ENCODE measurements at places on chromosomes 5 and 9.

DNA sequence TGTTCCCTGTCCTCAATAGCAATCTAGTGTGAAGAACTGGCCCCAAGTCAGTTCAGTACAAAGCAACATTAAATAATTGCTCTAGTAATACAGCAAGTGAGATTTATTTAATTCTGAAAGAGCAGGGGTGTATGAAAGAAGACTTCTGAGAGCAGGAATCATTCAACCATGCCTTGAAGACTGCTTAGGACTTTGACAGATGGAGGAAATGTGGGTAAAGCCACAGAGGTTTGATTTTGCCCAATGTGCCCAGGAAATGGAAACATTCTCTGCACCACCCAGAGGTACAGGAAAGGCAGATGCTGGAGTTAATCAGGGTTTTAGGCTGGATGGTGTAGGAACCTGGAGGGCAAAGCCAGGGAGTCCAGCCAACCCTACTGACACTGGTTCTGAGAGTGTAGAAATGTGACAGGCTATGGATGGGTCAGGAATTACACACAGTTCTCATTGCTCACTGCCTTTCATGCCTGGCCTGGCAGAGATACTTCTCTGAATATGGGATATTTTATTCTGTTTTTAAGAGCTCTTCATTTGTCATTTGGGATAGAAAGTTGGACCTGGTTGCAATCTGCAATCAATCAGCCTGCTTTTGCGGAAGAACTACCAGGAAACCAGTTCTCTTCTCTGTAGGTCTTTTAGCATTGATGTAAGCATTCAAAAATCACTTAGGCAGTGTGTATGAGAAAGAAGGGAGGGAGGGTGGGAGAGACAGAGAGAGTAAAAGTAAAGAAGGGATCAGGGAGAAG, 88.3 kb downstream of the BRINP1 start:
- no peak for DNase-seq

DNA sequence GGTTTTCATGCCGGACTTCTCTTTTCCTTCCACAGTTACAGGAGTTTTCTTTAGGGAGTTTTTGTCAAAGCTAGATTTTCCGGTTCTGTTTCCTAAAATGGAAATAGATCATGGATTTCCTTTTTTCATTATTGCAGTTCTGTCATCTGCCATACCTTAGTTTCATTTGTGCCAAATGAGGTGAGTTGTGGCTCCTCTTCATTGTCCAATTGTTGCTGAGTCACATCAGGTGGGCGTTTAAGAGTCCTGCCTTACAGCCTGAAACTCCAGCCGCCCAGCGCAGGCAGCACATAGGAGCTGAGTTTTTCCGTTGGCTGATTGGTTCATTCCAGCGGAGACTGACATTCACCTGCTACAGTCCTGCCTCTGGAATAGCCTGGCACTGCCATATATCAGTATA, 14.1 kb downstream of the SLC25A25 start:
- DNase-seq: no peak

DNA sequence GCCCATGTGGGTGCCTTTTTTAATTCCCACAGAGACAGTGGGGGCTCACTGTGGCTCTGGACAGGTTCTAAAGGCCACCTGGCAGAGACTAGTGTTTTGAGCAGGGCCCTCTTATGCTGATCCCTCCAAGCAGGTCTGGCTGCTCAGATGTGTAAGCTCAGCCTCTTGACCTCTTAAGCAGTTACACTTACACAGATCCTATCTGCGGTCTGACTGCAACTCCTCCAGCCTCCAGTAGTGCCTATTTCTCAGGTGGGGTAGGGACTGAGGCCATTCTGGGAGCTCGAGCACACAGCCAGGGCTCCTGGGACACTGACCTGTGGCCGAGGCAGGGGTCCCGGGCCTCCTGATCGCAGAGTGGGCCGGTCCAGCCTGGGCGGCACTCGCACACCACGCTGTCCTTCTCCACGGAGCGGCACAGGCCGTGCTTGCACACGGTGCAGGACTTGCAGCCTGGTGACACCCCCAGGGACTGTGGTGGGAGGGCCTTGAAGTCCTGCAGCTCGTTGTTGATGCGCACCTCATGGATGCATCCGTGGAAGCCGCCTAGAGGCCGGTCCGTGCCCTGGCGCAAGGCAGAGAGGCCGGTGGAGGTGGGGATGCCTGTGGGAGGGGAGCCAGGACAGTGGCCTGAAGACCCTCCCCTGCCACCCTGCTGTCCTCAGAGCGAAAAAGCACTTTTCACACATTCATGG, 91.9 kb upstream of the PANK3 start:
- DNase-seq: no peak

- peak; percentile 67 for DNase-seq
Measured at GRCh38 chr5:139392678-139393496, 2.0 kb downstream of the PROB1 start.

DNA sequence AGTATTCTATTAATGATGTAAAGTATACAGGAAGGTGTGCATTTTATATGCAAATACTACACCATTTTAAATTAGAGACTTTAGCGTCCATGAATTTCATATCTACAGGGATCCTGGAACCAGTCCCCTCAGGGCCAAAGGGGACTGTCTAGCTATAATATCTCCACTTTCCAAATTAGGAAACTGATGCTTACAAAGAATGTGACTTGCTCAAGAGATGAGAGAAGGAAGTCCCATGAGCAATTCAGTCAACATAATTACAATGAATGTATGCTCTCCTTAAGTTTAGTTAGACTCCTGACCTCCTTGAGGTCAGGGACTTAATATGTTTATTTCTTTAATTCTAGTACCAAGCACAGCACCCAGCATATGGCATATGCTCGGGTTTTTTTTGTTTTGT, 23.7 kb downstream of the NIPBL start:
- DNase-seq: peak; percentile 15

DNA sequence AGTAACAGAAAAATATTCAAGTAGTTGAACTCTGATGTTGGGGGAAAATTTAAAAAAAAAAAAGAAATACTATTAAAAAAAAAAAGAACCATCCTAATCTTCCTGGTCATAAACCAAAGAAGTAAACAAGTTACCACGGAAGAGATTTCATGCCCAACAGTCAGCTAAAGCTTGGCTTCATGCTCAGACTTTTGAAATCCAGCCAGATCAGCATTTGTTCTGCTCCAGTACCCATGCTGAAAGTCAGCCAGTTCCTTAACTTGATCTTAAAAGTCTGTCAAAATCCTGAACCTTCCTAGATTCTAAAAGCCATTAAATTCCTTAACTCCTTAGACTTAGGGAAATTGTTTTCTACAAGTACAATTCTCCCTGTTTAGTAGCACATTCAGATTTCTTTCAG, 908.7 kb upstream of the CDH9 start:
- no peak for DNase-seq

- DNase-seq: no peak
Measured at GRCh38 chr9:123470121-123470782, 114.3 kb downstream of the CRB2 start.

DNA sequence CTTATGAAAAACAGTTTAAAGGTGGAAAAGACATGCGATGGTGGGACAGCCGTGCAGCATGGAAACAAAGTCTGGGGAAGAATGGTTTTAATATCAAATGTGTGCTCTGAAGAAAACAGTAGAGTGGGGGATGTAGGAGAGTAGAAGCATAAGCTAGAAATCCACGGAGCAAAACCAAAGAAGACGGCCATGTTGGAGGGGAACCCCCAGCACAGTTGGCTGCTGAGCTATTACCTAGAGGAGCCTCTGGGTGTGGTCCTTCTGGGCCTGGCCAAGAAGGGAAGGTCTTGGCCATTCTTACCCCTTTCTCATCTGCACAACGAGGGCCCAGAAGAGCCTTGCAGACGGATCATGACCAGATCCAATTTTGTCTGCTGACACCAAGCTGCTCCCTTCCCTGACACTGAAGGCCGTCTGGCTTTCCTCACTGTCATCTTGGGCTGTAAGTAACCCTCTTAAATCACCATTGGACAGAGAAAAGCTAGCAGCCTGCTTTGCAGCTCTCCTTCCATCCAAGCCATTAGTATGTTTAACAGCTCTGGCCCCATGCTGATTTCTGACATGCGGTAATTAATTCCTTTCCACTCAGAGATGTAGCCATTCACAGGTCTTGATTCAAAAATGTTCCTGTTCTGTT, 189.5 kb downstream of the SEC61B start:
- DNase-seq: peak; percentile 26

GRCh38 chr9:136300866-136301265, 3.0 kb downstream of the CCDC187 start:
- DNase-seq: no peak

GRCh38 chr9:92404042-92404836, at the start of gene OGN:
Gene OGN, minus strand, starts transcription at chr9:92404578. Its CDS starts 1,171 bp downstream, at chr9:92403407.
- DNase-seq: peak; percentile 38

GRCh38 chr5:137393196-137393993, 105.7 kb downstream of the SPOCK1 start:
- DNase-seq: no peak

- peak; percentile 69 for DNase-seq
Measured at GRCh38 chr9:68493958-68494577, 46.6 kb downstream of the TMEM252 start.

DNA sequence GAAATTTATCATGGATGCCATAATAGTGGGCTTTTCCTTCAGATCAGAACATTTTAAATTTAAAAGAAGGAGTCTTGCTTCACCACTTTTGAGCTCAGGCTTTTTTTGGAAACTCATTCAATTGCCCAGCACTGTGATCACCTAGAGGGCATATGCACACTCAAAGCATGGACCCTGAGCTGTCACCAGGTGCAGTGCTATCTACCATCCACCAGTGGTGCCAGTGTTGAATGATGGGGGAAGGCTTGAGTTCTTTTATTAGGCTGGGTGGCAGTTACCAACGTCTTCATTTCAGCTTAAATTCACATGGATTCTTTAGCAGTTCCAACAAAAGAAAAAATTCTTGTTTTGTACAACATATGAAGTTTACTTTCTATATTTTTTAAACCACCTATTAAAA, 164.1 kb downstream of the CFAP90 start:
- no peak for DNase-seq

- no peak for DNase-seq
Measured at GRCh38 chr9:108258640-108259039, 597.1 kb downstream of the ACTL7B start.

DNA sequence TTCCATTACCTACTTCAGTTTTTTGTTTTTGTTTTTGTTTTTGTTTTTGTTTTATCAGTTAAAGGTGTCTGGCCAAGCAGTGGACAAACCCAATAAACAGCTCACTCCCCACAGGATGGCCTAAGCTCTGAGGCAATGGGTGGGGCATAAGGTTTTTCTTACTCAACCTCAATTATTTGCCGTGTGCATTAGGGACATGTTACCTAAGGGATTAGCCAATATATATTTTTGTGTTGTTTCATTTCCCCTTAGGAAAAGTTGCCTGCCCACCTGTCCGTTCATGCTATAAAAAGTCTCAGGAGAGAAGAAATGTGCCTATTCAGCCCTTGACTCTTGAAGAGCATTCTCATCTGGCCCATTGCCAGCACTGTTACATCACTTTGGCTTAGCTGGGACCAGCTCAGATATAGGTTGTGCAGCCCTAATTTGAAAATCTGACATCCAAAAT, 7.3 kb downstream of the SH3RF2 start:
- DNase-seq: peak; percentile 36

GRCh38 chr9:122264360-122265148, at the start of the genes MRRF and RBM18:
Gene MRRF, plus strand, starts transcription at chr9:122264882. Its CDS starts 6,010 bp downstream, at chr9:122270892.
Gene RBM18, minus strand, starts transcription at chr9:122264840. Its CDS starts 3,348 bp downstream, at chr9:122261492.
- DNase-seq: peak; percentile 89

DNA sequence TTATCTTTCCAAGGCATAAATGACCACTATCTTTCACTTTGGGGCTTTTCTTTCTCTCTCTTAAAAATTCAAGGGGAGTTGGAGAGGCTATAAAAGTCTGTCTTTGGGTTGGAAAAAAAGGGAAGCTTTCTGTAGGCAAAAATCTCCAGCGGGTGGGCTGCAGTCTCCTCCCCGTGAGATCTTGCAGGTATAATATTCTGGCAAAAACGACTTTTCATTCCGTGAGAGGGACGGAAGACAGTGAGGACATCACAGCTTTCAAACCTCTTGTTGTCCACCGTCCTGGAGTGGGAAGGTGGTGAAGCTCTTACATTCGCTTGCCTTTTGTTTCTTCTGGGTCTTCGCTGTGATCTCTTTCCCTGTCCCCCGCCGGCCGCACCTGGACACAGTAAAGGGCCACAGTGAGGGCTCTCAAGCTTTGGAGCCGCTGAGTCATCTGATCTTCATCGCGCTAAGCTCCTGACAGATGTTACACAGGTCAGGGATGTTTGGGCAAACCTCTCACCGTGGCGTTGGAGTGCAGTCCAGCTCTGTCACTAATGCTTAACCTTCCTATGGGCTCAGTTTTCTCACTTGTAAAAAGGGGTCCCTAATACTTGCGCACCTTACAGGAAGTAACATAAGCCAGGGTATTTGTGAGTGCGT, 61.9 kb upstream of the MEGF10 start:
- no peak for DNase-seq

- peak; percentile 75 for DNase-seq
Measured at GRCh38 chr5:132446621-132447020, 44.0 kb downstream of the IRF1 start.

- no peak for DNase-seq
Measured at GRCh38 chr9:5999443-6000101, 15.9 kb downstream of the RANBP6 start.

GRCh38 chr9:127865645-127866464, 11.4 kb upstream of the ENG start:
- DNase-seq: no peak

DNA sequence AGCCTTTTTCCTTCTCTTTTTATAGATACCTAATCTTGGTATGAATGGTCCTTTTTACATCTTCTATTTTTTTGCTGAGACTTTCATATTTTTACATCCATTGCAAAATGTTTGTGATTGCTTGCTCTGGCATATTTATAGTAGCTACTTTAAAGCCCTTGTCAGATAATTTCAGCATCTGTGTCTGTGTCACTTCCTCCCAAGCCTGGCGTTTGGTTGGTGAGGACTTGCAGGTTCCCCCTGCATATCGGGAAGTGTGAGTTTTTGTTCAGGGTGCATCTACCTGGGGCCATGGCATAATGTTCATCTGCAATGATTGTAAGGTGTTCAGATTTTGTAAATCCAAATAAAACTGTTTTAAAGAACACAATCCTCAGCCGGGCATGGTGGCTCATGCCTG, 8.9 kb downstream of the FBXW5 start:
- no peak for DNase-seq

GRCh38 chr9:135714242-135715055, 12.5 kb downstream of the KCNT1 start:
- no peak for DNase-seq

GRCh38 chr5:119336845-119337580, 18.8 kb upstream of the TNFAIP8 start:
- no peak for DNase-seq

DNA sequence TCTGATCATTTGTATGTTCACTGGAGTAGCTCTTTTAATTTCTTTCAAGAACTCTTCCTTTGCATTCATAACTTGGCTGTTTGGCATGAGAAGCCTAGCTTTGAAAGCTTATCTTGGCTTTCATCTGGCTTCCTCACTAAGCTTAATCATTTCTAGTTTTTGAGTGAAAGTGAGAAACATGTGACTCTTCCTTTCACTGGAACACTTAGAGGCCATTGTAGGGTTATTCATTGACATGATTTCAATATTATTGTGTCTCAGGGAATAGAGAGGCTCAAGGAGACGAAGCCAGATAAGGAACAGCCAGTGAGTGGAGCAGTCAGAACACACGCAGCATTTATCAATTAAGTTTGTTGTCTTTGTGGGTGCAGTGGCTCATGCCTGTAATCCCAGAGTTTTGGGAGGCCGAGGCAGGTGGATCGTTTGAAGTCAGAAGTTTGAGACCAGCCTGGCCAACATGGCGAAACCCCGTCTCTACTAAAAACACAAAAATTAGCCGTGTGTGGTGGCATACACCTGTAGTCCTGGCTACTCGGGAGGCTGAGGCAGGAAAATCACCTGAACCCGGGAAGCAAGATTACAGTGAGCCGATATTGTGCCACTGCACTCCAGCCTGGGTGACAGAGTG, 98.3 kb downstream of the UGCG start:
- no peak for DNase-seq
